ENCODE measurements at places on chromosomes 3 and 15.

DNA sequence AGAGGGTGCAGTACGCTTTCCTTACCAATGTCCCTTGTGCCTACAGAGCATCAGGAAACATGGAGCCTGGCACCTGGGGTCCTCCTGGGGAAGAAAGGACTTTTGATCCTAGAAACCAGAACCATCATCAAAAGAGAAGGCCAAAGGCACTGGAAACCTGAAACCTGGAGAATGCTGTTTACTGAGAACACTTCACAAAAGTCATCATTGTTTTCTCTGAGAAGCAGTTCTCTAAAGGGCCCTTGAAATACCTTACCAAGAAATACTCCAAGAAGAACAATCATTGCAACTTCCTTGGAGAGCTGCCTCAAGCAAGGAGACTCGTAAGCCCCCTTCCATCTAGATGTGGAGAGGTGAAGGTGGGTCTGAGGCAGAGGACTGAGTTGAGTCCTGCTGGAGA lies 66.0 kb downstream of the TLE3 start:
- DNase-seq: no peak

DNA sequence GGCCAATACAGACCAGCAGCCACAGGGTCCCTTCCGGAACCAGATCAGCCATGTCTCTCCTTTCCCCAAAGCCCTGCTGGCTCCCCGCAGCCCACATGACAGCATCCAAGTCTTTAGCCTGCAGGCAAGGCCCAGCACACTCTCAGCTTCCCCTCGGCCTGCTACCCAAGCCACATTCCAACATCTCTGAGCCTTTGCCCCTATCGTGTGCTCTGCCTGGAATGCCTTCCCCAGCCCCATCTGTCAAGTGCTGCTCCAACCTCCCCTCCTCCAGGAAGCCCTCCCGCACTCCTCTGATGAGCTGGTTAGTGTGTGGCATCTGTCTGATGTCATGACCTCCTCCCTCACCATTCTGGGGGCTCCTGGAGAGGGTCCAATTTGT lies 8.5 kb downstream of the PLXND1 start:
- DNase-seq: no peak

- DNase-seq: no peak
Measured at GRCh38 chr3:56725175-56725574, 42.1 kb upstream of the TASOR start.

DNA sequence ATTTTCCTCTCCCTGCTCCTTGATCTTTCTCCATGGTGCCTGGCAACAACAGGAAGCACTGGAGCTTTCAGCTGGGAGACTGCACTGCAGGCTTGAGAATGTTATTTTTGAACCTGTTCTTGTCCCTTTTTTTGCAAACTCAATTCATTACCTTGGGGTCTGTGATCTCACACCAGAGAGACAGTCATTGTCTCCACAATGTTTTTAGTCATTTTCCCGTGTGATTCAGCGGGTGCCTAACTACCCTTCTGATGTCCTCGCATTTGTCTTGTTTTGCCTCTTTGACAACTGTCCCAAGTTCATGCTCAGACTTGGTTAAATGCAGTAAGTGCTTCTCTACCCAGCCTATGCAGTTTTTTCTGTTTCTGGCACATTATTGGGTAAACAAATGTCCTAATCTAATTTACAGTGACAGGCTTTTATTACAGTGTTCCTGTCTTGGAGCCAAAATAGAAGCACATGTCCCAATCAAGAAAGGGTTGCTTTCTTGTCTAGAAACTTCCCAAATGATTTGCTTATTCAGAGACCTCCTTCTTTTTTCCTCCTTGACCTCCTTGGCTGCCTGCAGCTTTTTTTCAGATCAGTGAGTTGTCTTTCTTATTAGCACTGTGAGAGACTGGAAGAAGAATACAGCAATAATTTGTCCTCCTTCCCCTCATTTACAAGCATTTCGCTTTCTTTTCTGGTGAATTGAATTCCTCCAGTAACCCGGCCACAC lies 162.4 kb downstream of the NSUN3 start:
- no peak for DNase-seq

GRCh38 chr15:62832231-62832630 lies 210.3 kb upstream of the TPM1 start:
- DNase-seq: peak; percentile 78

- DNase-seq: peak; percentile 69
Measured at GRCh38 chr15:62472616-62473299, 307.7 kb upstream of the C2CD4B start.

DNA sequence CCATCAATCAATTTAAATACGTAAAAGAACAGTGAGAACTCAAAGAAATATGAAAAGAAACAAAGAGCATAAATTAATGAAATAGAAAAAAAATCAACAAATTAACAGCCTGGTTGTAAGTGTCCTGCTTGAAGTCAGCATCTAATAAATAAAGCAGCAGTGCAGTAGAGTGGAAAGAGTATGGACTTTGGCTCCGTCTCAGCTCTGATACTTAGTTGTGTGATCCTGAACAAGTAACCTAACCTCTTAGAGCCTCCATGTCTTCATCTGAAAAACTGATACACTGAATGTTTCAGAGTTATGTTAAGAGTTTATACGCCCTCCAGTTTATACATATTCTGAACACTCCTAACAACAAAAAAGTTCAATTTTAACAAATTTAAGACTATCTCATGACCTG lies 44.6 kb downstream of the TFDP2 start:
- DNase-seq: no peak

DNA sequence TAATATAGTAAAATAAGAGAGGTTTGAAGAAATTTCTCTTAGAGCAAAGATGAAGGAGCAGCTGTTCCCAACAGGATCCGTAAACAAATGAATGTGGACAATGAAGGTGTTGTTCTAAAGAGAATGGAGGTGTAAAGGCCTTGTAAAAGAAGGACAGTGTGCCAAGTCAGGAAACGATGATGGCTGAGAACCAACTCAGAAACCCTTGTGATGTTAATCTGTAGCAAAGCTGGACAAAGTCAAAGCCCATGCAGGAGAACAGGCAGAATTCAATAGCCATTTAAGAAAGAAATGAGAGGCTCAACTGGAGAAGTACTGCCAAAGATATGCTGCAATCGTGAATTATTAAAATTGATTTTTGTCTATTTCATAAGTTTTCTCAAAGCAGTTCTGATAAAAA lies 192.2 kb downstream of the MBNL1 start:
- no peak for DNase-seq

DNA sequence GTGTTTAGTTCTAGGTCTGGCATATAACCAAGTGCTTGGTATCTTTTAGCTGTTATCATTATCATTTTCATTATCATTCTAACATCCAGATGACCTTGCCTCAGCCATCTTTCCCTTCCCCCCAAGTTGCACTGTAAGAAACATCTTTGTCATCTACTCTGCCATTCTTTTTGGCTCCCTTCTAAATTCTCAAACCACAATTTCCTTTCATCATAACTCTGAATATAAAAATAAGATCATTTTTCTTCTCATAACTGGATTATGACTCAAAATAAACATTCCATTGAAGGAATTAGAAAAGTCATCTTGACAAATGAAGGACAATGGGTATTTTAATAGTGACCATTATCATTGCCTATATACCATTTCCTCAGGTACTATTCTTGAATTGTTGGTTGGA lies 786.2 kb downstream of the AGBL1 start:
- no peak for DNase-seq

DNA sequence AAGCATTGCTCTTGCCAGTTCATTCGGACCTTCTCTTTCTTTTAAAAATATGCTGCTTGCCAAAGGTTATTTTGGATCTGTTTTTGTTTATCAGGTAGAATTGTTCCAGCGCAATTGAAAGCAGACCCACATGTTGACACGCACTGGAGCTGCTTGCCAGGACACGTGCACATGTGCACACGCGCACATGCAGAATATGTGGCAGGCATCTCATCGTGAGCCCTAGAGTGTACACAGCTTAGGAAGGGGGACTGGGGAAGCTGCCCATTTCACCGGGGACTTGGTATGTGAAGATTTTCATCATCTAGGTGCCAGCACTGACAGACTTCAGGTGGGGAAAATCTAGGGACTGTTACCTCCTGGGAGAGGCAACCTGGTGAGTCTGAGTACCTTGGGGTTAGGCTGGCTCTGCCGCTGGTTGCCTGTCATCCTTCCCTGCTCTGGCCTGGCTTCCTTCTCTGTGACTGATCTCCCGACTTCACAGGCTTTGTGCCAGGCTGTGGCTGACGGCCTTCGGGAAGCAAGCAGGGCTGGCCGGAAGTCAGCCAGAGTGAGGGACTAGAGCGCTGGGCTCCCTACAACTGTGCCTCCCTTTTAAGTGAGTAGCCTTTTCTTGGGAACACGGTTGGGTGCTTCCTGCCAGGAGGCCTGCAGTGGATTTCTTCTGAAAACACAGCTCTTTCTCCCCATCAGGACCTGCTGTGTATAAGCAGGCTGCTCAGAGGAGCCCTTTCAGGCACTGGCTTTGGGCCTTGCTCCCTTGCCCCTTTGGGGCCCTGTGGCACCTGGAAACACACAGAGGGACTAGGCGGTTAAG lies 129.3 kb downstream of the EEFSEC start:
- DNase-seq: no peak

- peak; percentile 89 for DNase-seq
Measured at GRCh38 chr15:68271854-68272471, 5.6 kb upstream of the FEM1B start.

- DNase-seq: no peak
Measured at GRCh38 chr3:47057212-47057671, 77.8 kb downstream of the NBEAL2 start.

GRCh38 chr15:70199540-70200410 lies 102.1 kb upstream of the TLE3 start:
- DNase-seq: no peak

DNA sequence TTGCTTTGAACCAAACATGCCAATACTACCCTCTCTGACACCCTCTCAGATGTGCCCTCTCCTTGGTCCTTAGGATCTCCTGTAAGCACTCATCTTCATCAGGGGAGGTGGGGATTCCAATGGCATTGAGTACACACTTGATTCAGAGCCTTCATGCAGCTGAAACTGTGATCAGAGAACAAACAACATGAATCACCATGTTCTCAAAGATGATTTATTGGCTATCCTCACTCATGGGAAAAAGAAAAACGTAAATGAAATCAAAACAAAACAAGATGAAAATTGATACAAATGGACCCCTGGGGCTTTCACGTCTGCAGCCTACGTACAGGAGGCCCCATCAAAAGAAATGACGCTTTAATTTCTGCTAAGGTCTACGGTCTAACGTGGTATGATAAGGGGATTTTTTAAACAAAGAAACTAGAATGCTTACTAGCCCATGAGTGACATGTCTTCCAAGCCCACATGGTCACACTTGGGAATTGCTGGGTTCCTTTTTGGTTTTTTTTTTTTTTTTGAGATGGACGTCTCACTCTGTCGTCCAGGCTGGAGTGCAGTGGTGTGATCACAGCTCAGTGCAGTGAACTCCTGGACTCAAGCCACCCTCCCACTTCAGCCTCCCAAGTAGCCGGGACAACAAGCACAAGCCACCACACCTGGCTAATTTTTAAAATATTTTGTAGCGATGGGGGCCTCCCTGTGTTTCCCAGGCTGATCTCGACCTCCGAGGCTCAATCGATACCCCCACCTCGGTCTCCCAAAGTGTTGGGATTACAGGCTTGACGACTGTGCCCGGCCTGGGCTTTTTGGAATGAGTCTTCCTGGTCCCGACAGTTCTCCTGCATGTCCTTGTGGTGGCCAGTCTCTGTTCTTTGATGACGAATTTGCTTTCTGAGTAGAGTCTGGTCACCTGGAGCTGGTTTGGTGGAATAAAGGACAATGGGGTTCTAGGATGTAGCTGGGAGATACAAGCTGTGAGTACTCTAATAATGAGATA lies 202.6 kb downstream of the XXYLT1 start:
- no peak for DNase-seq

GRCh38 chr3:71139496-71139895 lies 444.0 kb downstream of the FOXP1 start:
- DNase-seq: no peak

- DNase-seq: no peak
Measured at GRCh38 chr3:160618878-160619277, 53.5 kb upstream of the KPNA4 start.

DNA sequence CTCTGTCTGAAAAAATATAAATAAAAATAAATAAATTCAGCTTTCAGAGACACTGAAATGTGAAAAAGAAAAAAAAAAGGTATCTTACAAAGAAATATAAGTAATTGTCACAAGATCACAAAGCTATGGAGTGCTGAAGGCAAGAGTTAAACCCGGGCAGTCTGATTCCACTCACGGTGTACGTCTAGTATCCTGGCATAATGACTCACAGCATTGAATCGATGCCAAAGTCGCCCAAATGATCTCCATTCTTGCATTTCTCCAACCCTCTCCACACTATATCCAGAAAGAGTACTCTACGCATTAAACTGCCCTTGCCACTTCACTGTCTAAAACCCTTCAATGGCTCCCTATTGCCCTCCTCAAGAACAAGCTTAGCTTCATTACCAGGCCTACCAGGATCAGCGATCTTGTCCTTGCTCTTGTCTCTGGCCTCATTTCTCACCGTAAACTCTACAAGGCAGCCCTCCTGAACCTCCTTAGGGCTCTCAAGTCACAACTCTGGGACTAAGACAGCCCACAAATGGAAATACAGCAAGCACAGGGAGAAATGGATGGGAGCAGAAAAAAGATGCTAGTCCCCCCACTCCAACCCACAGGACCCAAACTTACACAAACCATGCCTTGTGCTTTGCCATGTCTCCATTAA lies 7.7 kb downstream of the SUCLG2 start:
- DNase-seq: peak; percentile 22

DNA sequence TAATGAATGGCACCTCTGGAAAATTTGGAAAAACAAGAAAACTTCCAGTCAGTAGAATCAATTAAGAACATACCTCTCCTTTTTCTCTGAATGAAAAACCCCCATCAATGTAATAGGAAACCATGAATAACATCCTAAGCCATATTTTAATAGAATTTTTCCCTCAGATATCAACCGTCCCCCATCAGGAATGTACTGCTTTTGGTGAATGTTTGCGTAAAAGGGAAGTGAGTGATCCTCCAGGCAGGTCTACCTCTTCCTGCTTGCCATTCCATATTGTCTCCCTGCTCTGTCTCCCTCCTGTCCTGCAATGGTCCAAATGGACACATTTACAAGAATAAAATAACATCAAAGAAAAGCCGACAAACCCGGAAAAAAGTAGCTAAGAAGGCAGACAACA lies 30.8 kb downstream of the LAMP3 start:
- no peak for DNase-seq

GRCh38 chr15:71853543-71853942 lies 43.2 kb downstream of the NR2E3 start:
- DNase-seq: no peak

GRCh38 chr15:79321876-79322275 lies 11.0 kb downstream of the TMED3 start:
- no peak for DNase-seq

DNA sequence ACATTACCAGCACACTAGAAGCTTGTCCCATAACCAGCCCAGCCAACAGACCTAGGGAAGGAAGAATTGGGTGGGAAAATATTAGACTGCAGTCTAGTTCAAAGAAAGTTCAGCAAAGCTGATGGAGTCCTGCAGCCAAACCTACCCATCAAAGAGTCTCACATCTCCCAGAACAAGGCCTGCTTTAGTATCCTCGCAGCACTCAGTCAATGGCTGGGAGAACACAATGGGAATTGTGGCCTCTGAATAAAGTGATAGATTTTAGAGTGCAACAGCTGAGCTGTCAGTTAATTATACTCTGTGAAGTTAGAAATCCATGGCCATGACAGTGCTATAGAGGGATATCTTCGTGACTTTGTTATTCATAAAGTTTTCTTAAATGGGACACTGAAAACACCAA lies 207.2 kb upstream of the NAALADL2 start:
- DNase-seq: no peak

Data from PC-9 (cell line).